A549 treated with DMSO at 1 μM for 4 hours (cell line): ENCODE measurements at places on chromosomes 12 and 14. TPM values are rescaled to one million over a fixed set of nuclear protein-coding genes. Genes with fewer than 3 reads are reported as not detected.

The METTL25 gene
- total RNA-seq: 1.9 to 3.6 TPM (median 3.0 TPM) in 5 replicates

The ADSS1 gene
- 5.4 to 8.0 TPM (median 6.4 TPM) in 5 replicates for total RNA-seq

The FAM186B gene
- 0.08 to 0.16 TPM (median 0.12 TPM) in 5 replicates for total RNA-seq

The RBMS2 gene
- 13.4 to 28.7 TPM (median 17.0 TPM) in 5 replicates for total RNA-seq

The ANO4 gene
- total RNA-seq: 0.05 to 0.06 TPM (median 0.06 TPM) in 3 of 5 replicates, not detected in the others

The MSI1 gene
- 0.92 to 1.7 TPM (median 1.3 TPM) in 5 replicates for total RNA-seq

The CYP27B1 gene
- 2.0 to 4.0 TPM (median 2.2 TPM) in 5 replicates for total RNA-seq

The STRAP gene
- total RNA-seq: 190 to 206 TPM (median 195 TPM) in 5 replicates

The DIO2 gene
- total RNA-seq: 9.8 to 15.2 TPM (median 12.8 TPM) in 5 replicates

The KLRK1 gene
- not detected in 5 replicates for total RNA-seq

The PTHLH gene
- 37.6 to 41.9 TPM (median 40.6 TPM) in 5 replicates for total RNA-seq

The ZC3H10 gene
- total RNA-seq: 2.4 to 3.5 TPM (median 2.9 TPM) in 5 replicates

The HHIPL1 gene
- 0.11 to 0.28 TPM (median 0.17 TPM) in 5 replicates for total RNA-seq

The CLEC1B gene
- total RNA-seq: not detected in 5 replicates

The NPFF gene
- 0.17 TPM in 1 of 5 replicates, not detected in the others for total RNA-seq

The CCDC38 gene
- total RNA-seq: 0.09 to 0.24 TPM (median 0.19 TPM) in 4 of 5 replicates, not detected in the other

The CCDC197 gene
- total RNA-seq: not detected in 5 replicates

The MYH6 gene
- not detected in 5 replicates for total RNA-seq

The LARP4 gene
- total RNA-seq: 39.2 to 52.8 TPM (median 45.9 TPM) in 5 replicates

The GNPTAB gene
- total RNA-seq: 13.6 to 17.8 TPM (median 16.0 TPM) in 5 replicates

The MED6 gene
- 43.3 to 50.0 TPM (median 45.9 TPM) in 5 replicates for total RNA-seq

The C3AR1 gene
- not detected in 5 replicates for total RNA-seq

The LRRK2 gene
- total RNA-seq: 1.6 to 2.6 TPM (median 2.3 TPM) in 5 replicates

The SPX gene
- 1.5 to 3.4 TPM (median 2.3 TPM) in 5 replicates for total RNA-seq

The IL31 gene
- total RNA-seq: not detected in 5 replicates

The OR4Q2 gene
- not detected in 5 replicates for total RNA-seq

The B3GNT4 gene
- 0.53 to 0.99 TPM (median 0.75 TPM) in 5 replicates for total RNA-seq

The FMNL3 gene
- 1.6 to 2.5 TPM (median 1.8 TPM) in 5 replicates for total RNA-seq

The GPR68 gene
- total RNA-seq: 0.05 to 0.11 TPM (median 0.06 TPM) in 4 of 5 replicates, not detected in the other

The MYF5 gene
- not detected in 5 replicates for total RNA-seq

The P2RX2 gene
- not detected in 5 replicates for total RNA-seq

The RFX4 gene
- not detected in 5 replicates for total RNA-seq

The ADAM21 gene
- total RNA-seq: 0.06 TPM in 2 of 5 replicates, not detected in the others

The IAPP gene
- total RNA-seq: not detected in 5 replicates

The TPPP2 gene
- not detected in 5 replicates for total RNA-seq

The PAH gene
- not detected in 5 replicates for total RNA-seq

The PRIMA1 gene
- 0.26 to 0.40 TPM (median 0.38 TPM) in 5 replicates for total RNA-seq

The SLCO1B1 gene
- 0.33 to 0.49 TPM (median 0.38 TPM) in 5 replicates for total RNA-seq

The TOX4 gene
- total RNA-seq: 65.3 to 76.8 TPM (median 68.1 TPM) in 5 replicates

The KLHL33 gene
- not detected in 5 replicates for total RNA-seq

The SIX1 gene
- total RNA-seq: 7.3 to 9.8 TPM (median 9.1 TPM) in 5 replicates

The OR8S1 gene
- total RNA-seq: not detected in 5 replicates

The SCFD1 gene
- 35.4 to 43.2 TPM (median 40.0 TPM) in 5 replicates for total RNA-seq

The DDX54 gene
- 49.9 to 93.4 TPM (median 78.9 TPM) in 5 replicates for total RNA-seq

The DHH gene
- total RNA-seq: 0.02 TPM in 2 of 5 replicates, not detected in the others

The TAS2R50 gene
- 0.09 TPM in 1 of 5 replicates, not detected in the others for total RNA-seq

The HPD gene
- total RNA-seq: 1.2 to 1.5 TPM (median 1.4 TPM) in 5 replicates

The TRHDE gene
- 0.09 to 0.34 TPM (median 0.18 TPM) in 5 replicates for total RNA-seq

The SMCO2 gene
- 0.17 to 0.44 TPM (median 0.36 TPM) in 3 of 5 replicates, not detected in the others for total RNA-seq

The AMN gene
- 0.23 to 0.69 TPM (median 0.46 TPM) in 5 replicates for total RNA-seq

The TTC9 gene
- 1.7 to 2.6 TPM (median 2.0 TPM) in 5 replicates for total RNA-seq
